Eye (tissue), 1 donor: ENCODE measurements at places on chromosomes 6 and 20.

DNA sequence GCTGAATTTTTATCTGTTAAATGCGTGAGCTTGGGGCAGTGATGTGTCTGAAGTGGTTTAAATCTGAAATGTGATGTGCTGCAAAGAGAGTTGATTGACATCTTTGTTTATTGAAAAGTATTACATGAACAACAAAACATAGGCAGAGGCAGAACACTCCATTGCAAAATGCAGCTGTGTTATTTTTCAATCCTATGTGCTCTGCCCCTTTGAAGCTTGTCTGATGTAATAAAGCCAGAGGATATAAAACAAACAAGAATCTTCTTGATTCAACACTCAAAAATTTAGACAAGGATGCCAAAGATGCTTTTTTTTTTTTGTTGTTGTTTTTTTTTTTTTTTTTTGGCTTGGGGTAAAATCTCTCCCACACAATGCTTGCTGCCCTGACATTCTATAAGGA, 482.4 kb upstream of the MMS22L start:
- DNase-seq, result peak; percentile 27

DNA sequence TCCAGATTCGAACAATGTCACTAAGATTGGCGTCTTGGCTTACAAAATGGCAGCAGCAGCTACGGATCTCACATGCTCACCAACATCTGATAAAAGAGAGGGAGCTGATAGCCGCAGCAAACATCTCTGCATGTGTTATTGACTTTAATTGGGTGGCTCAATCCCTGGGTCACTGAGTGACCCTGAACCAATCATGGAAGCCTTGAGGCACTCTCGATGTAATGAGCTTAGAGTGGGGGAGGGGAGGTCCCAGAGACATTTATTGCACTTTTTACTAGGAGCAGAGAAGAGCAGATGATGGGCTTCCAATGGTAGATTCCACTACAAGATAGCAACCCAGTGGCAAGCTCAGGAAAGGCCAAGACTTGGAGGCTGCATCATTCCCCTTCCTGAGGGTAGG, 238.7 kb downstream of the BMP7 start:
- DNase-seq, result peak; percentile 60

DNA sequence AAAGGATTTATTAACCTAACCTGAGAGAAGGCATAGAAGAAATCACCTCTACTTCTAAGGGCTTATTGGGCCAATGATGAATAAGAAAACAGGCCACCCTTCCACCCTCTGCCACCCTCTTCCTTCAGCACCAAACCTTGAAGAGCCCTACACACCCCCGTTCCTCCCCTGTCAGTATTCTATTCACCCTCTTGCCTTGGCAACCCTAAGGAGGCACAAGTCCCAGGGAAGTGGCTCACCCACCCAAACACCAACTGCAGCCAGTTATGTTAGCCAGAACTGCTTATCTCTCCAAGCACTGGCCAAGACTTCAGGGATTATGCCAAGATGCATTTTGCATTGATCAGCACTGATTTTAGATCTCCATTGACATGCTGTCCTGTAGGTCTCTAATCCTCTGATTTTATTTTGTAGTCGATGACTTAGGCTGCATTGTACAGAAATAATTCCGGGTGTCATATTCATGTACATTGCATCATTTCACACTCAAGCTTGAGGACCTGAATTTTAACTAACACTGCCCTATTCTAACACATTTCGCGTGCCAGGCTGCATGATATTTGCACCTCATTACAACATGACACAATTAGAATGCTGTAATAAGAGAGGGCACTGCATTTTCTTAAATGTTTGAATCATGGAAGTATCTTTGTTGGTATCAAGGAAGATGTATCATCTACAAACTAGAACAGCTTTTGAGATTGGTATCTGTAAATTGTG, 15.7 kb downstream of the CNKSR3 start:
- no peak for DNase-seq

- DNase-seq, result no peak
Measured at GRCh38 chr6:144480473-144480872, 195.3 kb downstream of the UTRN start.

DNA sequence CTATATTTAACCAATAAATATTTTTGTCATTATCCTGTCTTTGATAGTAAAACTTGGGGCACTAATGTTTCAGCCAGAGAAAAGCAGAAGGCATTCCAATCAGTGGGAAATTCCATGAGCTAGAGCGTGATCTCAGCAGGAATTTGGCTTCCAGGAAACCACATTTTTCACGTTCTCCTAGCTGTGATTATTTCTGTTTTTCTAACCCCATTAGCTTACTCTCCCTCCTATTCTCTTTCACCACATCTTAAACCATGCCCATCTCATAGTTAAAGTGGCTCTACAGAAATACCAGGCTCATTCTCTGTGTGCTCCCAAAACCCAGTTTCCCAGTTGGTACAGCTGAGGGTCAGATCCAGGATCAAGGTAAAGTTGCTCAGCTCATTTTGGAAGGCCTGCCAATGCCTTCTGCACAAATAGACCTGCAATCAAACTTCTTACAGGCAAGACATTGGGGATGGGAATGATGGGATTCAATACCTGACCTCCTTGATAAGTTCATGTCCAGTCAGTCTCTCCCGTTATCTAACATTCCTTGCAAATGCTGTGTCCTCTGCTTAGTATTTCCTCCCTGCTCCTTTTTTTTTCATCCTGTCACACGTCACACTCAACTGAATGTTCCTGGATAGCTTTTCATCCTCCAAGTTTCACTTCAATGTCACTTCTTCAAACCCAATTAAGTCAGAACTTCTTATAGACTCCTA, 33.1 kb upstream of the TMEM30A start:
- DNase-seq, result peak; percentile 39

GRCh38 chr6:140462453-140463311, 1088.2 kb upstream of the CITED2 start:
- DNase-seq, result peak; percentile 30

DNA sequence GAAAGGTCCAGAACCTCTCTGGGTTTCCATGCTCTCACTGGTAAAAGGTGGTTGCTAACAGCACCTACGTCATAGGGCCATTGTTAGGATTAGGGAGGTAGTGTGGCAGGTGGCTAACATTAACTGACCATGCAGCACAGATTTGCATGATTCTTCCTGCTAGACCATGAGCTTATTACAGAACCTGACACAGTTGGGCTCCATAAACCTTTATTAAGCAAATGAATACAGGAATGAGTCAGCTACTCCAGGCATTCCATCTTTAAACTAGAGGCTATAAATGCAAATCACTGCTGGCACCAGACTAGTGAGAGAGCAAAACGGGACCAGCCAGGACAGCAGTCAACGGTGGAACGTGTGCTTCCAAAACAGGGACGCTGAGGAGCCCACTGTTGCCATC, 440.1 kb downstream of the PTPRT start:
- DNase-seq, result no peak

GRCh38 chr20:34337544-34337943, 25.5 kb upstream of the ITCH start:
- DNase-seq, result no peak

DNA sequence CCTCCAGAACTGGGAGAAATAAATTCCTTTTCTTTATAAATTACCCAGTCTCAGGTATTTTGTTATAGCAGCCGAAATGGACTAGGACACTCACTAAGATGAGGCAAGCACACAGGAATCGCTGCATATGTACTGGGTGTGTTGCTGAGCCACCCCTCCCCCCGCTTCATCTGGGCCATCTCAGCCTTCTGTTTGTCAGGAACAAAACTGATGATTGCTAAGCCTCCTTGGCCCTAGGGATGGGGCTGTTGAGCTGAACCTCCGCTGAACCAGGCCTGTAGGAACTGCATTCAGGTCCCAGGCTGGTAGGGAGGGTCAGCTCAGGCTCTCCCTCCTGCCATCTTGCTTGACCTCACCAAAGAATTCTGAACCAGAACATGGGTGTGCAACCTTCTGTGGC, 108.6 kb downstream of the MAP3K7 start:
- peak; percentile 37 for DNase-seq

DNA sequence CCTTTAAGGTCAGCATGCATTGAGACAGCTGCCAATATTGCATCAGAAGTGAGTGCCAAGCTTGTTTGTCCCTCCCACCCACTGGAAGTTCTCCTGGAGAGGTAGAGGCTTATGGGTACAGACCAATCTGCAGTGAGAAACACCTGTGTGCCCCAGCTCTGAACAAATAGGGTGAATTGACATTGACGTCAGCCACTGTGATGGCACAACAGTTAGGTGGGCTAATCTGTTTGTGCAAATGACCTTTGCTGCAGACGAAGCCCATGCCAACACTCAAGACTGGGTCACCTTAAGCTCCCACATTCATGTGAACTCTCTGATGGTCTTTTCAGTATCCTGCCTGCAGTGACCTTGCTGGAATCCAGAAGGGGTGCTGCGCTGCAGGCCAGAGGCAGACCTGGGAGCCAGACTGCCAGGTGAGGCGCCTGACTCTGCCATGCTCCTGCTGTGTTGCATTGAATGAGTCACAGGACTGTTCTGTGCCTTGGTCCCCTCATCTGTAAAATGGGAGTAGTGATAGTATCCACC, 99.9 kb downstream of the ALDH8A1 start:
- no peak for DNase-seq

GRCh38 chr6:44247338-44248302, 719 bp downstream of the HSP90AB1 start:
- peak; percentile 77 for DNase-seq

GRCh38 chr6:72035486-72035885, 149.1 kb downstream of the RIMS1 start:
- no peak for DNase-seq

DNA sequence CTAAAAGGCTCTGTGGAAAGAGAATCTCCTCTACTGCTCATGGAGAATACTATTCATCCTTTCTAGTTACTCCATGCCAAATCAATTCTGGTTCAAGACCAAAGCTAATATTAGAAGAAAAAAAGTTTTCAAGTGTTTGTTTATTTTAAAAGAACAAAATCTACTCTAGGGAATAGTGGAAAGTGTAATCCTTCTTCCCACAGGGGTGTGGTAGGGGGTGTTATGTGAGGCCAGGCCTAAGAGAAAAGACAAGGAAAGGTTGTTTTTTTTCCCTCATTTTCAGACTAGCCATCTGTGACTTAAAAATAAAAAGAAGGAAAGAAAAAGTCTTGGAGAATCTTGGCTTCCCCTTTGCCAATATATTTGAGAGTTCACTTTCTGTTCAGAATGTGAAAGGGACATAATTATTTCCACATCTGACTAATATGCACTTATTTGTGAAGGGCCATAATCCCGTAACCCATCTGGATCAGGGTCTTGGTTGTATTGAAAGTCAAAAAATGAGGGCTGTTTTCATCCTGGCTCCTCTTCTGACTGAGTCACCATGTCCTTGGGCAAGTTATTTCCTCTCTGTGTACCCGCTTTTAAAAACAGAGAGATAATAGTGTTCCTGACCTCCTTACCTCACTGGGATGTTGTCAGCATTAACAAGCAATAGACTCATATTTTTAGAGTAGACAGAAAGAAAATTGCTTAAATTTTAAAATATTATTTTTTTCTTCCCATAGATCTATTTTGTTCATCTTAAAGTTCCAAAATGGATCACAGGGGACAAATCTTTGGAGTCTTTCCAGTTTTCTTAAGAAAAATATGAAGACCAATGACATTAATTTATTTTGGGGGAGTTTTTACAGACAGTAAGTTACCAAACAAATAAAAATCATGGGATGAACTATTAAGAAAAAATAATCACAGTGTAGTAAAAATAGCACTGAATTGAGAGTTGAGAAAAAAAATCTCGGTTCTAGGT, 233.7 kb downstream of the IBTK start:
- no peak for DNase-seq

GRCh38 chr20:44651684-44652423, at the start of gene ADA:
ADA (minus strand) TSS chr20:44651699; CDS start chr20:44651607, 92 bp downstream.
- DNase-seq, result peak; percentile 77

- DNase-seq, result no peak
Measured at GRCh38 chr6:42105709-42106108, 36.7 kb downstream of the C6orf132 start.

DNA sequence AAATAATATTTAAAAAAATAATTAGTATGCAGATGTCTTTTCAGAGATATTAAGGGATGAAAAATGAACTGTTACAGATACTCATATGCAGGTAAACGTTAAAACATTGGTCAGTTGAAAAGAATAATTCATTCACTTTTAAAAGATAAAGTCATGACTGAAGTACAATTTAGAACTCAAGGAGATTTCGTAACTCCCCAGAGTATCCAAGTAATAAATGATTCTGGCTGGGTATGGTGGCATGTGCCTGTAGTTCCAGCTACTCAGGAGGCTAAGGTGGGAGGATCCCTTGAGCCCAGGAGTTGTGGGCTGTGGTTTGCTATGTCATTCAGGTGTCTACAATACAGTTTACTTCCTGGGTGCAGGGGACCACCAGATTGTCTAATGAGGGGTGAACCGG, 122.3 kb upstream of the TMEM181 start:
- DNase-seq, result no peak

DNA sequence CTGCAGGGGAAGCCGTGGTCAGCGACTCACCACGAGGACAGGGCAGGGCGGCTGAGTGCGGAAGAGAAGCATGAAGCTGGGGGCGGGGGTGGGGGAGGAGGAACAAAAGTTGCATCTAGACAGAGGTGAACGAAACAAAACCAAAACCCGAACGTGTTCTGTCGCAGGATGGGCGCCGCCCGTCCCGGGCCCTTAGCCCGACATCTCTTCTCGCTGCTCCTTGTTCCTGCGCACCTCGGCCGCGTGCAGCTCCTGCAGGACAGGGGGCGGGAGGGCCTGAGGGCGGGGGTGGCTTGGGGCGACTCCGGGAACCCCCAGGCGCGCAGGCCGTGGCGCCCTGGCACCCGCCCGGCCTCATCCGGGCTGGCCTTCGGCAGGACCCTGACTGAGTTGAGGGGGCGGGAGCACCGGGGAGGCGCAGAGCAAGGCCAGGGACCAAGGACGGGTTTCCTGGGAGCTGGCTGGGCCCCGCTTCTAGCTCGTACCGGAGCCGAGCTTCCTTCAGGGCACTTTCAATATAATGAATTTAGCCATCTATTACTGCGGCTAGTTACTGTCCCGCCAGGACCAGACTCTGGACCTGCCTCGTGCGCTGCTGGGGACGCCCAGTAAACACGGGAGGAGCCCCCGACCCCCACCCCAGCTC, 12.0 kb downstream of the STMN3 start:
- no peak for DNase-seq

DNA sequence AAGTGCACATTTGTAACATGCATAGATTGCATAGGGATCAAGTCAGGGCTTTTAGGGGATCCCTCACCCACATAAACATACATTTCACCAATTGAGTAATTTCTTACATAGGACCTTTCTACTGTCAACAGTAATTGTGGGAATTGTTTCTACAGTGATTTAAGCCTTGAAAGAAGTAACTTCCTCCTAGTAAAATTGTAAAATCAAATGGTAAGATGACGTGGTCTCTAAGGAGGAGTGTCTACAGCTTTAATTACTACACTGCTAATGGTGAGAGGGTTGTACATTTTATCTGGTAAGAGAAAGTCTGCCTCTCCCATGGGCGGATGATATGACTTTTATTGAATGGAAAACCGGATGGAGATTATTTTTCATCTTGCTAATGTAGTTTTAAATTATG, 98.0 kb downstream of the RPP40 start:
- no peak for DNase-seq

DNA sequence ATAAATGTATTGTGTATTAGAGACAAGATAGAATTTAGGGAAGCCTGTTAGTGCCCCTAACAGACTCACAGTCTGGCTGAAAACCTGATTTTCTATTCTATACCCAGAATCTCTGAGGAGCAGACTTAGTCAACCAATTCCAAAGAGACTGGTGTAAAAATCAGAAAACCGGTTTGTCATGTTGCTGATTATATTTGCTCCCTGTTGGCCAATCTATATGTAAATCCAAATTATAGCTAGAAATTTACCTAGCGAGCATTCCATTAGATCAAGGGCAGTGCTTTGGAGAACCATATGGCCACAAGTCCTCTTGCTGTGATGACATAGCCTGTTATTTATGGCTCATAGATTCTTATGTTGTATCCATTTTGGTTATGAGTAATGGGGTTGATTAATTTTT, 4.8 kb downstream of the NFYA start:
- no peak for DNase-seq

GRCh38 chr20:54104781-54105180, 34.4 kb upstream of the BCAS1 start:
- no peak for DNase-seq
